ENCODE measurements at places on chromosomes 4 and X.

GRCh38 chrX:119228512-119229252, 7.4 kb upstream of the PGRMC1 start:
- peak; percentile 83 for DNase-seq

DNA sequence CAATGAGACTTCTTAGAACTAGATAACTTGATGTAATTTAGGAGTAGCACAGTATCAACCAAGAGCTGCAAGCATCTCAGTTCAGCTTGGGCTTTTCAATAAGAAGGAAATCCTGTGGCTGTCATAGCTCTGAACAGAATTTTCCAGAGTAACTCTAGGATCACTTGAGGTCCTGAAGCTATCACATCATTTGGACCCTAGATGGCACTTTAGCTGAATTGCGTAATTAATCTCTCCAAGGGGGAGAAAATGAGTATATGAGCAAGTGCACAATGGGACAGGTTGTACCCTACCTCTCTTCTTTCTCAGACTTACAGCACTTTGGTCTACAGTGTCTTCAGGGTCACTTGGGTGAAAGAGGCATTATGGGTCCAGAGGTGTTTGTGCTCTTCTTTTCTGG, 45.2 kb downstream of the SLC4A4 start:
- DNase-seq: no peak

- no peak for DNase-seq
Measured at GRCh38 chr4:79679859-79680258, 271.8 kb upstream of the GK2 start.

GRCh38 chrX:104343428-104344129, 88.8 kb upstream of the ESX1 start:
- peak; percentile 21 for DNase-seq

DNA sequence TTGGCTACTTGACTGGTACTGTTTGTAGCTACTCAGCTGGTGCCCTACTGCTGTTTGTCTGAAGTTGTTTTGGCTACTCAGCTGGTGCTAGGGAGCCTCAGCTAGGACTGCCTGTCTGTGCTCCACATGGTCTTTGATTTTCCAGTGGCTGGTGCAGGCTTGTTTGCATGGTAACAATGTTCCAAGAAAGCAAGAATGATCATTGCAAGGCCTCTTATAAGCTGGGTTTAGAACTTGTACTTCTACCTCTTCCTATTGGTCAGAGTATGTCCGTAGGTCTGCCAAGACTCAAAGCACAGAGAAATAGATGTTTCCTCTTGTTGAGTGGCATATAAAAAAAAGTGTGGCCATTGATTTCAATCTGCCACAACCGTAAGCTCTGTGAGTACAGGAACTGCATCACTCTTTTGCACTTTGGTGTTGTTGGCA, 17.6 kb downstream of the NFKB1 start:
- no peak for DNase-seq
